Femur (tissue), 1 donor: ENCODE measurements at places on chromosomes 11 and 22.
A peak's percentile ranks its signal among the peaks of the same experiment; 100 is the strongest.

- DNase-seq = no peak
Observed at GRCh38 chr22:44633647-44634046, 68.4 kb upstream of the PRR5 start.

DNA sequence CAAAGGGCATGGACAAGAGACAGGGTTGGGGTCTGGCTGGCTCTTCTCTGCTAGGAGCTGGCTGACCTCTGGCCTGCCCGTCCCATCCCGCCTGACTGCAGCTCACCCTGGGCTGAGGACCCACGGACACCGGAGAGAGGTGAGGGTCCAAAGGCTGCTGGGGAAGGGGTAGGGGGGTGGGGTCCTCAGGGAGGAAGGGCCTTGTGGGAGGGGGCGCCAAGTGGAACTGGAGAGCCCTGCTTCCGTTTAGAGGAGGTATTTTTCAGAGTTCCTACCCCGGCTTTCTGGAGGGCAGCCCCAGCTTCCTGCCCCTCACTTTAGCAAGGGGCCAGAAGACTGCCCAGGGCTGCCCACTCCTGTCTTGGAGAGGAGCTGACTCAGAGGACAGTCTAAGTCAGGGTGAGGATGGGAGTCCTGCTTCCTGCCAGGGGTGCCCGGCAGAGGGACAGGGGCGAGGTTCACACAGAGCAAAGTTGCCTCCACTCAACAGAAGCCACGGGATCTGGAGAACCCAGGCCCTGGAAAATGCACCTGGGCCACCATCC, 7.1 kb downstream of the LARGE2 start:
- DNase-seq = no peak

DNA sequence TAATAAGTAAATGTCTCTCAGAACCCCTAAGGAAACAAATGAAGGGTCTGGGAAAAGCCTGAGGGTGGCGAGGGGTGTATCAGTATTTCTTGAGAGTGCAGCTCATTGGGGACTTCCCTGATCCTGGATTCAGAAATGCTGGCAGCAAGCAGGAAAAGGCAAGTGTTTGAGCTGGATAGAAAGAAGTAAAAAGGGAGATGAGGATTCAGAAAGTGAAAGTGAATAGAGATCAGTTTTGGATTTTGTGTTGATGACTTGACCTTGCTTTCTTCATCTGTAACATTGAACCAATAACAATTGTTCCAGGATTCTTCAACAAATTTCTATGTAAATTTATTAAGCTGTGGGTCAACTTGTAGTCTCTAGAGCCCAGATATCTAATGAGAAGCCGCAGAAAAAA, 66.9 kb upstream of the CTSC start:
- DNase-seq = no peak

DNA sequence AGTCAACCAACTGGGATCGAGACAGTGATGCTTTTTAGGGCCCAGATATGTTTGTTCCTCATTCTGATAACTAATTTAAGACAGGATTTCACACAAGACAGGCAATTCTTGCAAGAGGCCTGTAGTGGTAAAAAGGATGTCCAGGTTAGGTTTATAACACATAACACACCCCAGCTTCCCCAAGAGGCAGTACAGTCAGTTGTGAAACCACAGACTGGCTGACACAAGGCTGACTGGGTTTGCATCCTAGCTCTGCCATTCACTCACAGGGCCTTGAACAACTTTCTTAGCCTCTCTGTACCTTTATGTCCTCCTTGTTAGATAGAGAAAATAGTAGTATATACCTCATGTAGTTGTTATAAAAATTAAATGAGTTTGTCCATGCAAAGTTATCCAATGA, 55.0 kb upstream of the PTH start:
- no peak for DNase-seq

GRCh38 chr11:76919887-76920746, 59.4 kb downstream of the ACER3 start:
- peak; percentile 75 for DNase-seq

GRCh38 chr11:77449060-77449521, 24.8 kb downstream of the PAK1 start:
- DNase-seq = no peak

- DNase-seq = no peak
Observed at GRCh38 chr22:27836181-27836580, 34.6 kb upstream of the MN1 start.

DNA sequence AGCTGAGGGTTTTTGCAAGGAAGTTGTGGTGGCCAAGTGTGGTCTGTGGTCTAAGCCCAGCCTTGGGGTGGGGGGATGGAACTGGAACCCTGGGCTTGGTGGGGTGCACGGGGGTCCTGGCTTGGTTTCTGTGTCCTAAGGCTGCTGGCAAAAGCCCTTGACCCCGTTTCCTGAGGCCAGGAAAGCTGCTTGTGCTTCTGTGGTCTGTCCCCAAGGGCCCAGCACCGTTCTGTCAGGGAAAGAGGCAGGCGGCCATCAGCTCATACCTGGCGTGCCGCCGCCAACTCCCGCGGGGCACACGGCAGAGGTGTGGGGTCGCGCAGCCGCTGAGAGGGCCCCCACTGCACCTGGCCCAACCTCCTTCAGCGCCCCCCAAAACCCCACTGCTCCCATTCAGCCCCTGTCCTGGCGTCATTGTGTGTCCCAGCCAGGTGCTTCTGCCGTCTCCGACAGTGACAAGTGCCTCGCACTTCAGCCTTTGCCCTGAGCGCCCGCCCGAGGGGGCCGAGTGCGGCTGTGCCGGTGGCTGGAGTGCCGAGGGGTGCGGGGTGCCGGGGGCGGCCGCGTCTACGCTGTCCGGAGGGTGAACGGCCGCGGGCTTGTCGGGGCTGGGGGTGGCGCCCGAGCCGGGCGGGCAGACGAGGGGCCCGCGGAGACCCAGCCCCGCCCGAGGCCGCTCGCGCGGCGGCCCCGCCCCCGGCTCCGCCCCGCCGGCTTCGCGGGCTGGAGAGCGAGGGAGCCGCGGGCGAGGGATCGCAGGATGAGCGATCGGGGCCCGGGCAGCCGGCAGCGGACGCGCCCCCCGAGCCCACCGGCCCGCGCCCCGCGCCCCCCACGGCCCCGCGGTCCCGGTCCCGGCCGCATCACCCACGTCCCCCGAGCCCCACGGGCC, at the start of gene CNIH2:
CNIH2 (plus strand) TSS at position 705 of the 892 bp plus-strand sequence. CDS start 282 bp downstream, outside the sequence.
- DNase-seq = peak; percentile 59

- no peak for DNase-seq
Observed at GRCh38 chr11:35174666-35175065, 35.7 kb downstream of the CD44 start.

DNA sequence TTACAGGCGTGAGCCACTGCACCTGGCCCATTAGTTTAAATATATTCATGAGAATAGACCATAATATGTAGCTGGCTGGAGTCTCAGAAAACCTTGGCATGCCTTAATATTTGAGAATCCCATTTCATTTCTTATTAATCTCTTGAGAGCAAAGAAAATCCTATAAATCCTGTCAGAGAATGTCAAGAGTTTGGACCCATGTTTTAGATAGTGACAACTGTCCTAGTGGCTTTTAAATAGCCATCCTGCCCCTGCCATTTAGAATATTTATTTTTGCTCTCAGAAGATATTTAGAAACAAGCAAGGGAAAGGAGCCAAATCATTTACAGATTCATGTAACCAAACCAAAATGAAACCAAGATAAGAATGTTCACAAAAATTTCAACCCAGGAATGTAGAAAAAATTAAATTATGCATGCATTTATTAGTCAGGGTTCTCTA, 107.2 kb downstream of the SWAP70 start:
- no peak for DNase-seq
